Aorta (tissue), 5 donors: ENCODE measurements at places on chromosomes 16 and 17. TPM values are rescaled to one million over a fixed set of nuclear protein-coding genes. Genes with fewer than 3 reads are reported as not detected.
A peak's percentile ranks its signal among the peaks of the same experiment; 100 is the strongest.

GRCh38 chr17:41505809-41506767, 676 bp upstream of the KRT13 start:
- H3K4me1 ChIP-seq: no peaks in the 10 kb centered on the region
- H3K4me3 ChIP-seq: no peak overlapping the region
- H3K36me3 ChIP-seq: no peaks in the 10 kb centered on the region
- DNase-seq: no peak

DNA sequence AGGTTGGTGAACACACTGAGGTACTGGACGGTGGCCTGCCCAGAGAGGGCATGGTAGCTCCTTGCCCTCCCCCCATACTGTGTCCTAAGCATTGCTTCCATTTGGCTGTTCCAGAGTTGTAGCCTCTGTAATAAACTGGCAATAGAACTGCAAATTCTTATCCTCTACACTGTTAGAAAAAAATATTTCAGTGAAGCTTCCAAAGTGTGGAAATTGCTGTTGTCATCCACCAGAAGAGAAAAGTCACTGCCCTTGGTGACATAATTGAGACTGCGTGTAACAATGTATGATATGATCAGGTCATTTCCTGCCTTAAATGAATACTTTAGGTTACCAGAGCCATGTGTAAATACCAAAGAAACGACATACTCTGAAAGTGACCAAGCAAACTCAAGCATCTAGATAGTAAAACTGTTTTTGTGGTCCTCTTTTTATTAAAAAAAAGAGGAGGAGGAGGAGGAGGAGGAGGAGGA, 65.9 kb downstream of the CEP95 start:
- no peak for DNase-seq
- H3K4me3 ChIP-seq: no peak overlapping the region
- no peaks in the 10 kb centered on the region for H3K4me1 ChIP-seq
- H3K27me3 ChIP-seq: no peaks in the 10 kb centered on the region
- H3K27ac ChIP-seq: no peak overlapping the region
- H3K36me3 ChIP-seq: peaks cover 4% of the 10 kb centered on the region

DNA sequence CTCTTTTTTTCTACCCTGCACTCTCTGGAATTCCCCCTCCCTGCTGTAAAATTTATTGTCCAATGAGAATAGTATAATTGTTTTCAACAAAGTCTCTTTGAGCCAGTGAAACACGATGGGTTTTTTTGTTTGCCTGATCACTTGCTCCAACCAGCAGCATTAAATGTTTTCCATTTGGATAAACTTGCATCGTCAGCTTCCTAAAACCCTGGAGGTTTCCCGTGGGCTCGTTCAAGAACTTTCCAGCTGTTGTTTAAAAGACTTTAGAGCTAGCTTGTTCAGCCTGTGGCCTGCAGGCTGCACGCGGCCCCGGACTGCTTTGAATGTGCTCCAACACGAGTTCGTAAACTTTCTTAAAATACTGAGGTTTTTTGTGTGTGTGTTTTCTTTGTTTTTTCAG, 14.9 kb downstream of the NAGPA start:
- DNase-seq: no peak
- no peak overlapping the region for H3K27ac ChIP-seq
- H3K36me3 ChIP-seq: no peaks in the 10 kb centered on the region
- no peaks in the 10 kb centered on the region for H3K27me3 ChIP-seq
- H3K4me3 ChIP-seq: no peak overlapping the region
- H3K4me1 ChIP-seq: no peaks in the 10 kb centered on the region

DNA sequence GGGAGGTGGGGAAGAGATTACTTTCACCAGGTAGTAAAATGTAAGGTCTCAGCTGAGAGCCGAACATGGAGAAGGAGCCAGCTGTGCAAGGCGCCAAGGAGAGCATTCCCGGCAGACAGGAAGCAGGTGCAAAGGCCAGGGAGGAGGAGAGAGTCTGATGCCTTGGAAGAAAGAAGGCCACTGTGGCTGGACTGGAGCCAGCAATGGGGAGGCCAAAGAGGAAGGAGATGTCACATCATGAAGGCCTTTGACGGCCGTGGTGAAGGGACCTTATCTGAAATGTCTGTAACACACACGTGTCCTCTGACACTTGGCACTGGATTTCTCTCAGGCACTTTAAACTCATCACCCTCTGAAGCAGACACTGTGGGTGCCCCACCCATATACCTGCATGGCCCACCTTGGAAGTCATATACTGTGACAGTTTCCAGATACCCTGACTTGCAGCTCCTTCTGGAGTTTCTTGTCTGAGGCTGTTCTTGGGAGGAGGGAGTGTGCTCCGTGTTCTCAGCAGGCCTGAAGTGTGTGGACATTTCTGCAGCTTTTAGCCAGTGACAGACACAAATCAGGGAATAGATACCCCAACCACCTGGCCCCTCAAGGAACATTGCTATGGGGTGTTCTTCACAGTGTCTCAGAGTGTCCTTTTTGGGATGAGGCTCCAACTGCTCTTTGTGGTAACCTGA, 1.9 kb upstream of the SLC5A2 start:
- H3K4me1 ChIP-seq: no peaks in the 10 kb centered on the region
- peak; percentile 67 for DNase-seq
- H3K27me3 ChIP-seq: no peaks in the 10 kb centered on the region

DNA sequence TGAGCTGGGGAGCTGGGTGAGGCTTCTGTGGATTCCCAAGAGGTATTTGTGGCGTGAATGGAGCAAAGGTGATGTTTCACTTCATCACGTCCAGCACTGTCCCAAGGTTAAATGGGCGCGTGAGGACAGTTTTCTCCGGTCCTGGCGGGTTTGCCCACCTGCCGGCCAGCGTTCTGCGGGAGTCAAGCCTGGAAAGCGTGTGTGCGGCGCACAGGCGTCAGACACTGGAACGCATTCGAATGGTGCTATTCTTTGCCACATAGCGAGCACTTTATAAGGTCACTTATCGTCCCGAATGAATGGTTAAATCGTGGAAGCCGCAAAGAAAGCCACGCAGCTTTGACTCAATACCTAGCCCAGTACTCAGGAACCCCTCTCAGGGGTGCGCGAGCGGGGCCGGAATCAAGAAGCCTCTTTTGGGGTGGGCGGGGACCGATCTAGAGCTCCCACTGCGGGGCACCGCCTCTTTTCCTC, 446 bp upstream of the PSMD11 start:
- H3K27ac ChIP-seq: no peak overlapping the region
- H3K36me3 ChIP-seq: no peaks in the 10 kb centered on the region
- peak overlapping the region; percentile 66 for H3K4me3 ChIP-seq
- no peaks in the 10 kb centered on the region for H3K4me1 ChIP-seq
- H3K27me3 ChIP-seq: no peaks in the 10 kb centered on the region

DNA sequence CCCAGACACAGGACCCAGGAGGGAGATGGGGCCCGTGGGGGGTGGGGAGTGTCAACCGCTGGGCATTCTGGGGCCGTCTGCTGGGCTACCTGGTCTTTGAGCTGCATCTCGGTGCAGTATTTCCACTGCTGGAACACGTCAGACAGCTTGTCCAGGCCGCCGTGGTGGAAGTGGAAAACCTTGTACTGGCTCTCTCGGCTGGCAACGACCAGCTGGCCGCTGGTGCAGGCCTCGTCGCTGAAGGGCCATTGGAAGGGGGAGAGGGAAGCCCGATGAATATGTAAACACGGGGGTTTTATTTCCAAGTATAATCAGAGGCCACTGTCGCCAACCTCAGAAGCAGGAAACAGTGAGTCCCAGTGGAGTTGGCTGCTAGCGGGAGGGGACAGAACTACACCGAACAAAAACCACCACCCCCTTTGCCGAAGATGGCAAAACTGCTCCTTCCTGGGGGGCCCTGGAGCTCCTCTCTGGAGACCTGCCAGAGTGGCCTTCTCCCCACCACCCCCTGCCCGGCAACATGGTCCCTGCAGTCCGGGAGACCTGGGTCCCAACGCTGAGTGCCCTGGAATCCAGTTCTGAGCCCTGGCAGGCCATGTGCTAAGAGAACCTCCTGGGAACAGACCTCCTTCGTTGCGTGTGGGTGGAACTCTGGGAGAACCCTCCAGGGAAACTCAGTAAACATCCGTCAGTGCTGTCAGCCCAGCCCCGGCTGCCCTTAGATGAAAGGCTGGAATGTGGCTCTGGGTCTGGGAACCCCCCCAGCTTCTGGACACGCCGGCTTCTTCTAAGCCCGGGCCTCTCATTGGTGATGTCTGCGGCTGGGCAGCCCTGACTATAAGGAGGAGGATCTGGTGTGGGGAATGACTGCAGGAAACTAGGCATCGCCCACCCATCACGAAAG, 84.1 kb downstream of the TBC1D16 start:
- H3K36me3 ChIP-seq: no peaks in the 10 kb centered on the region
- H3K4me1 ChIP-seq: no peaks in the 10 kb centered on the region
- H3K27me3 ChIP-seq: no peaks in the 10 kb centered on the region
- DNase-seq: peak; percentile 71

GRCh38 chr17:77748436-77748835, 210.1 kb upstream of the TNRC6C start:
- no peaks in the 10 kb centered on the region for H3K36me3 ChIP-seq
- no peak overlapping the region for H3K27ac ChIP-seq
- H3K4me1 ChIP-seq: no peaks in the 10 kb centered on the region
- no peak for DNase-seq
- no peaks in the 10 kb centered on the region for H3K27me3 ChIP-seq

DNA sequence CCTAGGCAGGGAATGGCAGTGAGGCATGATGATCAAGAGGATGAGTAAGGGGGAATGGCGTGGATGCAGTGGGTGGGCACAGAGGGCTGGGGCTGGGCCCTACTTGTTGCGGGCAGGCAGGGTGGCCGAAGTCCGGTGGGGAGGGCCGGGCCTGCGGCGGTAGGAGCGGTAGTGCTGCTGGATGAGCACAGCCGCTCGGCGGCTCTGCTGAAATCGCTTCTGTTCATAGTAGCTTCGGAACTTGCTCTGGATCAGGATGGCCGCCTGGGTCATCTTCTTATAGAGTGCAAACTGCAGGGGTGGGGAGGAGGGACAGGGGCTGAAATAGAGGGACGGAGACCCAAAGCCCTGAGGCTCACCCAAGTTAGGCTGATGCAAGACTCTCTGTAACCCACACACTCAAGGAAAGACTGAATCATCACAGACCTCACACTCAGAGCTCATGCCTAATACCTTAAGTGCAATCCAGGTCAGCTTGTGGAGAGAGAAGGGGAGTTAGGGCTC, 1.5 kb upstream of the SPAG7 start:
- H3K27ac ChIP-seq: peak overlapping the region; percentile 29
- DNase-seq: peak; percentile 84
- H3K27me3 ChIP-seq: no peaks in the 10 kb centered on the region
- no peak overlapping the region for H3K4me3 ChIP-seq
- no peaks in the 10 kb centered on the region for H3K36me3 ChIP-seq
- peaks cover 2% of the 10 kb centered on the region for H3K4me1 ChIP-seq

- H3K27ac ChIP-seq: no peak overlapping the region
- no peaks in the 10 kb centered on the region for H3K36me3 ChIP-seq
- H3K27me3 ChIP-seq: no peaks in the 10 kb centered on the region
These were observed 70.6 kb upstream of the HS3ST2 start for GRCh38 chr16:22743401-22743800.

DNA sequence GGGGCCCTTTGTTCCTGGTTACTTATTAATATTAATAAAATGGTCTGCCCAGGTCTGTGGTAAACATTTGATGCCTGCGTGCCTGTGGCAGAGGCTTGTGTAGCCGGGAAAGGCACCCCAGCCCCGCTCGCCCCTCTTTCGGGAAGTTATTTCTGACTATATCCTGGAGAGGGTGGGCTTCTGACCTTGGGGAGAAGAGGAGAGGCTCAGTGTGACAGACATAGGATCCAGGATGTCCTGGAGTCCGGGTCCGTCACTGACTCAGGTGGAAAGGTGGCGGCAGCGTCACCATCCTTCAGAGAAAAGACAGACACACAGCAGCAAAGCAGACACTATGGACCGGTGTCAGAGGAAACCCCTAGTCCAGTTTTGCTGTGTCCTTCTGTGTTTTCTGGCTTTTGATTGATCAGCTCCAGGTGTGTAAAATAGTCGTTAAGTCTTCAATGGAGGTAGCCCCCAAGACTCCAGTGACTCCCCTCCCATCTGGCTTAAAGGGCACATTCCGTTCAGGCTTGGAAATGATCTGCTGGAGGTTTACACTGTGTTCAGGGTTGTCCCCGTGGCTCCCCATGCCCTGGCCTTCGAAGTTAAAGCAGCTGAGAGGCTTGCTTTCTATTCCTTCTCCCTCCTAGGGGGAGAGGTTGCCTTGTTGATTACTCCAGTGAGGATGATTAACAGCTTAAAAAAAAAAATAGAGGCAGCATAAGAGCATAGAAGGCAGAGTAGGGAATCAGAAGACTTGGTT, 81.6 kb downstream of the CCDC182 start:
- peak; percentile 54 for DNase-seq
- H3K27ac ChIP-seq: no peak overlapping the region
- no peaks in the 10 kb centered on the region for H3K4me1 ChIP-seq
- no peaks in the 10 kb centered on the region for H3K36me3 ChIP-seq

DNA sequence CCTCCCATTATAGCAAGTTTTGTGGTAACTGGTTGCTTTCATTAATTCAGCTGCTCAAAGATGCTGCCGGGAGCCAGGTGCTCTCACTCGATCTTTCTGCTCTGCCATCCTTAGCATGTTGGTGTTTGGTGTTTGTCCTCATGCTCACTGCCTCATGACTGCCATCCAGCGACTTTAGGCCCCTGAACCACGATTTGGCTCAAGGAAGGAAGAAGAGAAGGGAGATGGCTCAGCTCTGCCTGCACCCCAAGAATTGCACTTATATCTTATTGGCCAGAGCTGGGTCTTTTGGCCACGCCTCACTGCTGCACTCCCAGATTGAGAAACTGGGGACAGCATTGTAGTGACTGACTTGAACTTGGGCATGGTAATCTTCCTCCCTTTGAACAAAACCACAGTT, 52.7 kb downstream of the ARSG start:
- no peak for DNase-seq
- H3K27me3 ChIP-seq: no peaks in the 10 kb centered on the region
- no peaks in the 10 kb centered on the region for H3K4me1 ChIP-seq
- H3K4me3 ChIP-seq: no peak overlapping the region
- no peaks in the 10 kb centered on the region for H3K36me3 ChIP-seq
- H3K27ac ChIP-seq: no peak overlapping the region

DNA sequence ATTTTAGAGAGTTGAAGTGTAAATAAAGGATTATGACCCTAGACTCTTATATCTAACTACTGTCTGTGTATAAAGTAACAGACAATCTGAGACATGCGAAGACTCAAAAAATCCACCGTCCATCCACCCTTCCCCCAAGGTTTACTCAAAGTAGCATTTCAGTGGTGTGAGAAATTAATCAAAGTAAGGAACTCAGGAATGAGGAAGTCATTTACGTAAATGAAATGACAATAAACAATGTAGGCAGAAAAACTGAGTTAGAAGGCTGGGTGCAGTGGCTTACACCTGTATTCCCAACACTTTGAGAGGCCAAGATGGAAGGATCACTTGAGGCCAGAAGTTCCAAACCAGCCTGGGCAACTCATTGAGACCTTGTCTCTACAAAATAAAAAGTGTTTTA, 19.8 kb upstream of the NTN1 start:
- no peak for DNase-seq
- H3K4me1 ChIP-seq: no peaks in the 10 kb centered on the region
- H3K27me3 ChIP-seq: no peaks in the 10 kb centered on the region
- no peak overlapping the region for H3K27ac ChIP-seq

Gene MYO15A
- 3.4 TPM for total RNA-seq

Gene SEZ6L2
- 0.71 TPM for total RNA-seq

Gene TMC5
- not detected for total RNA-seq

Gene SCGB1C2
- total RNA-seq: not detected

Gene FBXW10
- 0.12 TPM for total RNA-seq
